Activated CD8-positive, alpha-beta T cell treated with anti-CD3 and anti-CD28 coated beads for 36 hours (primary cell): ENCODE measurements at places on chromosomes 5 and 9. TPM values are rescaled to one million over a fixed set of nuclear protein-coding genes. Genes with fewer than 3 reads are reported as not detected.

DNA sequence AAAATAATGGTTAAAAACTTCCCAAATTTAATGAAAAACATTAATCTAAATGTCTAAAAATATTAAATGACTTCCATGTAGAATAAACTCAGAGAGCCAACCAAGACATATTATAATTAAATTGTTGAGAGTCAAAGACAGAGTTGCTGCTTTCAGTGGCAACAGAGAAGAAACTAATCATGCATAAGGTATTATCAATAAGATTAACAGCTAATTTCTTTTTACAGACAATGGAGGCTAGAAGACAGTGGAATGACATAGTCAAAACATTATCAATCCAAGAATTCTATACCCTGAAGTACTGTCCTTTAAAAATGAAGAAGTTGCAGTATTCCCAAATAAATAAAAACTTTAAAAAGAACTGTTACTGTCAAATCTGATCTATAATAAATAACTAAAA lies 268.7 kb downstream of the IRX2 start:
- no peaks in the 10 kb centered on the region for H3K36me3 ChIP-seq
- DNase-seq = no peak
- H3K4me1 ChIP-seq = no peaks in the 10 kb centered on the region
- no peak overlapping the region for H3K27ac ChIP-seq
- no peaks in the 10 kb centered on the region for H3K27me3 ChIP-seq

- H3K4me3 ChIP-seq = peak overlapping the region; percentile 98
- no peaks in the 10 kb centered on the region for H3K27me3 ChIP-seq
- H3K27ac ChIP-seq = peak overlapping the region; percentile 100
- peaks cover 46% of the 10 kb centered on the region for H3K36me3 ChIP-seq
- peak; percentile 44 for DNase-seq
Measured at GRCh38 chr9:92970467-92970923, 23.2 kb downstream of the FGD3 start.

Gene TMEM174
- total RNA-seq = not detected

Gene SPINK7
- total RNA-seq = not detected

Gene SLCO6A1
- total RNA-seq = not detected

Gene GFI1B
- not detected for total RNA-seq

Gene GPX3
- not detected for total RNA-seq
